ENCODE measurements at places on chromosomes 11 and 22. TPM values are rescaled to one million over a fixed set of nuclear protein-coding genes. Genes with fewer than 3 reads are reported as not detected.
A peak's percentile ranks its signal among the peaks of the same experiment; 100 is the strongest.

DNA sequence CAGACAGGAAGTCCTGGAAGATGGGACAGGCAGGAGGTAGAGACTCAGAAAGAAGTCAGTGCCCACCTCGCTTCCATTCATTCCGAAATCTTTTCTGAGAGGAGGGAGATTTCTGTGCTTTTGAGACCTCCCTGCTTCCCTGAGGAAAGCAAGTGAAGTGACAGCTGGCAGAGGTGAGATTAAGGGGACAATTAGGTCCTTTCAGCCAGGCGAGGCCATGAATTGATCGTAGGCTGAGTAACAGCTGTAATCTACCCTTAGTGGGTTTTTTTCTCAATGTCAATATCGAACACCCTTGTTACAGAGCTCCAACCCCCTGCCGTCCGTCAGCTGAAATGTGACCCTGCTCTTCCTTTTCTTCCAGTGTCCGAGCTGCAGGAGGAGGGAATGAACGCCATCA, 96.0 kb downstream of the PARVA start:
- peaks cover 54% of the 10 kb centered on the region for H3K4me1 ChIP-seq
- H3K4me3 ChIP-seq: no peak overlapping the region
- peaks cover 25% of the 10 kb centered on the region for H3K36me3 ChIP-seq
- no peaks in the 10 kb centered on the region for H3K27me3 ChIP-seq

GRCh38 chr22:19143212-19143611, 1.2 kb downstream of the ESS2 start:
- no peak overlapping the region for H3K4me3 ChIP-seq
- no peak for DNase-seq
- H3K36me3 ChIP-seq: peaks cover 47% of the 10 kb centered on the region

DNA sequence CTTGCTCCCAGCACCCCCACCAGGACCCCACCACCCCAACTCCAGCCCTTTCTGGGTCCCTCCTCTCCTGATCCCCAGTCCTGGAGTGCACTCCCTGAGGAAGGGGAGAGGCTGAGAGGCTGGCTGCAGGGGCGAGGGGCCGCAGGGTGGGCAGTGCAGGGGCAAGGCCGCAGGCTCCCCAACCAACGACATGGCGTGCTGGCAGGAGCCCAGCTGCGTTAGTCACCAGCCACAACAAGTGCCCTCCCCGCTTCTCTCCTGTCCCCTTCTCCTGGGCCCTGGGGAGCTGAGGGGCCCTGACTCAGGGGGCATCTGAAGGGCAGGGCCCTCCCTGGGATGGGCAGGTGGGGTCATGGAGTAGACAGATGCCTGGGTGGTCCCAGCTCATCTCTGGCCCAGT, 2.3 kb downstream of the CABP7 start:
- peaks cover 16% of the 10 kb centered on the region for H3K4me1 ChIP-seq
- peaks cover 16% of the 10 kb centered on the region for H3K27me3 ChIP-seq
- H3K36me3 ChIP-seq: no peaks in the 10 kb centered on the region
- H3K27ac ChIP-seq: no peak overlapping the region

DNA sequence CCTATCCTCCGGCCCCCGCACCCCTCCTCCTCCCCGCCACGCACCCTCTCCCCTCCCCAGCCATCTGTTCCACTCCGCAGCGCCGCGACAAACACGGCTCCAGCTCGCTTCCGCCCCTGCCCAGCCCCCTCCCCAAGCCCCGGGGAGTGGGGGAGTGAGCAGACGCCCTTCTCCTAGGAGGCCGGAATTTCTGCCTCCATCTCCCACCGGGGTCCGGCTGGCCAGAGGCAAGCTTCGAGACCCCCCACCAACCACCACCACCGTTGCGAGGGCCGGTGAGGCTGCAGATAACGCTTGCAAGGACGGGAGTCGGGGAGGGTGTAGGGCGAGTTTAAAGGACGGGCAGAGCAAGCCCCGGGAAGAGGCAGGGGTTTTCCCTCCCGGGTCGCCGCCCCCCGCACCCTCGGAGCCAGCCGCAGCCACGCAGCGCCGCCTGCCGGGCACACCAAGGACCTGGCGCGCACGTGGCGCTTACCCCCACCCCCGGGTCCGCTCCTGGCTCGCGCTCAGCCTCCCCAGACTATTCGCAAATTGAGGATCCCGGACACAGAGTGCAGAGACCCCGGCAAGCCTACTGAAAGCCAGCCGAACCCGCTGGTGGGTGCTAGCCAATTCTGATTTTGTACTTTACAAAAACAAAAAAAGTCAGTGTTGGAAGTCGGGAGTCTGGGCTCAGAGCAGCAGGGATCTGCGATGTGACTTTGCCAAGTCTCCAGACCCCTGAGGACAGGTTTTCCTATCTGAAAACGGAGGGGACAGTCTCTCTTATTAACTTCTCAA, 22.6 kb downstream of the RTN4RL2 start:
- peaks cover 41% of the 10 kb centered on the region for H3K4me1 ChIP-seq
- peaks cover 36% of the 10 kb centered on the region for H3K36me3 ChIP-seq
- H3K27me3 ChIP-seq: peaks cover 13% of the 10 kb centered on the region

- H3K27ac ChIP-seq: no peak overlapping the region
- peaks cover 9% of the 10 kb centered on the region for H3K4me1 ChIP-seq
- H3K27me3 ChIP-seq: peaks cover 44% of the 10 kb centered on the region
These were observed 4.7 kb upstream of the JAM3 start for GRCh38 chr11:134063991-134064747.

DNA sequence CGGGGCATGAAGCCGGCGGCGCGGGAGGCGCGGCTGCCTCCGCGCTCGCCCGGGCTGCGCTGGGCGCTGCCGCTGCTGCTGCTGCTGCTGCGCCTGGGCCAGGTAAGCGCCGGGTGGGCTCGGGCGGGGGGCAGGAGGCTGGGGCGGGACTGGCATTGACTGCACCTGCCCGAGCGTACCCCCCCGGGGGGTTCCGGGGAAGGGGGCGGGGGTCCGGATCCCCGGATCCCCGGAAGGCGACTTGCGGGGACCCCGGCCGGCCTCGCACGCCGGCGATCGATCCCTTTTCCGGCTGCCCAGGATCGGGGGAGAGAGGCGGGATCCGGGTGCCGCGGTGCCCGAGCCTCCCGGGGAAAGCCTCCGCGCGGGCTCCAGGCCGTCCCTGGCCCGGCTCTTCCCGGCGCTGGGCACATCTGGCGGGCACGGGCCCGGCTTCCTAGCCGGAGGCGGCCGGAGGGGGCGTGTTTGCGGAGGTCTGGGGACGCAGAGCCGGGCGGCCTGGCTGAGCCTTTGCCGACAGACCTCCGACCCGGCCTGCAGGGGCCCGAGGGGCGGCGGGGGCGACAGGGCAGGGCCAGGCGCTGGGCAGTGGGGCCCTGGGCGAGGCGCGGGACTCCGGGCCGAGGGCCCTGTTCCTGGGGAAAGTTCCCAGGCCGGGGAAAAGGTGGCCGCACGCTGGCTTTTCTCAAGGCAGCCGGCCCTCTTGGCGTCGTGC, 705 bp downstream of the PTPRJ start:
- no peaks in the 10 kb centered on the region for H3K36me3 ChIP-seq
- DNase-seq: peak; percentile 65
- peaks cover 57% of the 10 kb centered on the region for H3K4me1 ChIP-seq
- peak overlapping the region; percentile 90 for H3K4me3 ChIP-seq
- peak overlapping the region; percentile 88 for H3K27ac ChIP-seq

GRCh38 chr11:61777234-61778090, 14.9 kb downstream of the TMEM258 start:
- H3K36me3 ChIP-seq: peaks cover 68% of the 10 kb centered on the region
- no peaks in the 10 kb centered on the region for H3K27me3 ChIP-seq

DNA sequence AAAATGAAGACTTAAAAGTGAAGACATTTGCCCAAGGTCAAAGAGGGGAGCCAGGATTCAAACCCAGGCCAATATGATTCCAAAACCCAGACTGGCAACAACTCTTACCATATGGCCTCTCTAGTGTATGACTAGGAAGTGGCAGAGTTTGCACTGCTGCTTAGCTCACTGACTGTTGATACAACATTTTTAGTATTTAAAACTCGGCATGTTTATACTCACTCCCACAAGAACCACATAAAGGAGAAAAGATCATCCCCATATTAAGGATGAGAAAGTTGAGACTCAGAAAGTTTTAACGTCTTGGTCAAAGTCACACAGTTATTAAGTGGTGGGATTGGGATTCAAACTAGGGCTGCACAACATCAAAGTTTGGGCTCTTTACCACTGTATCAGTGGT, 81.7 kb downstream of the CCDC34 start:
- H3K4me1 ChIP-seq: peaks cover 10% of the 10 kb centered on the region
- no peak for DNase-seq
- H3K4me3 ChIP-seq: no peak overlapping the region
- H3K36me3 ChIP-seq: no peaks in the 10 kb centered on the region
- no peaks in the 10 kb centered on the region for H3K27me3 ChIP-seq
- no peak overlapping the region for H3K27ac ChIP-seq

DNA sequence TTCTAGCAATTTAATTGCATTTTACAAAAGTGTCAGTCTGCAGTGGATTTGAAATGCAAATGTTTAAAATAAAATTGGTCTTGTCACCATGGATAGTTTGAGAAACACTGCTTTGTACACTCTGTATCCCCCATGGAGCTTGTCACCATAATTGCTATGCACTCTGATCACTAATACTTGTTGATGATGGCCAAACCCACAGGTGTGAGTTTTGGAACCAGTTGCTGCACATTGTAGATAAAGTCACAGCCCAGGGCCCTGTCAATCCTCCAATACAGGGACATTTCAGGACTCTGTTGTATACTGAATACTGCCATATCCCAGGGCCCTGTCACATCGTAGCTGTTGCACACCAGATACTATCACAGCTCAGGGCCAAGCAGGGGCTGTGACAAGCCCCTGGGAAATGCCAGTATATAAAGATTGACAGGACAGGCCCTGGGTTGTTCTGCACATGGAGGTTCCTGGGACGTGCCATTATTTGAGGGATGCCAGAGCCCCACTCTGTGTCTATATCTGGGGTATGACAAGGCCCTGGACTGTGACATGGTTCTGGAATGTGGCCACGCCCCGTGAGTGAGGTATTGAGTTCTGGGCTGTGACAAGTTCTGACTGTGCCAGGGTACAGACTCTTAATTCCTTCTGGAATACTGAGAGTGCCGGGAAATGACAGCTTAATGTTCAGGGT, 27.9 kb upstream of the SMPD1 start:
- no peak overlapping the region for H3K4me3 ChIP-seq
- peak; percentile 29 for DNase-seq

DNA sequence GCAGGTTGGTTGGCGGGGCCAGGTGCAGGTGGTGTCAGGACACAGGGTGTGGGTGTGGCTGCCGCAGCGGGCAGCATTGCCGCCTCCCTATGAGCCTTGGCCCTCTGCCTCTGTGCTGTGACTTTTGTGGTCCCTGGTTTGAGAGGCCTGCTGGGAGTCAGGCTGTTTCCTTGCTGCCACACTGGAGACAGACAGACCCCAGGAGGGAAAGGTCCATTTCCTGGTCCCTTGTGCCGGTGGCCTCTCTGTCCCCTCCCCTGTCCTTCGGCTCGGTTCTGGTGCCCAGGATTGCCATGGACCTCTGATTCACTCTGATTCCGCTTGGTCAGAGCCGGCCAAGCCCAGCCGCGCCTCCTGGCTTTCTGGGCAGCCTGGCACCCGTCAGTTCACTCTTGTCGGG, 196.9 kb downstream of the TBC1D22A start:
- DNase-seq: no peak
- H3K27me3 ChIP-seq: no peaks in the 10 kb centered on the region
- no peak overlapping the region for H3K4me3 ChIP-seq
- H3K36me3 ChIP-seq: no peaks in the 10 kb centered on the region
- no peak overlapping the region for H3K27ac ChIP-seq

- no peak overlapping the region for H3K27ac ChIP-seq
- no peak for DNase-seq
- H3K4me3 ChIP-seq: no peak overlapping the region
- no peaks in the 10 kb centered on the region for H3K36me3 ChIP-seq
These were observed 53.9 kb upstream of the HEPHL1 start for GRCh38 chr11:93967258-93967657.

DNA sequence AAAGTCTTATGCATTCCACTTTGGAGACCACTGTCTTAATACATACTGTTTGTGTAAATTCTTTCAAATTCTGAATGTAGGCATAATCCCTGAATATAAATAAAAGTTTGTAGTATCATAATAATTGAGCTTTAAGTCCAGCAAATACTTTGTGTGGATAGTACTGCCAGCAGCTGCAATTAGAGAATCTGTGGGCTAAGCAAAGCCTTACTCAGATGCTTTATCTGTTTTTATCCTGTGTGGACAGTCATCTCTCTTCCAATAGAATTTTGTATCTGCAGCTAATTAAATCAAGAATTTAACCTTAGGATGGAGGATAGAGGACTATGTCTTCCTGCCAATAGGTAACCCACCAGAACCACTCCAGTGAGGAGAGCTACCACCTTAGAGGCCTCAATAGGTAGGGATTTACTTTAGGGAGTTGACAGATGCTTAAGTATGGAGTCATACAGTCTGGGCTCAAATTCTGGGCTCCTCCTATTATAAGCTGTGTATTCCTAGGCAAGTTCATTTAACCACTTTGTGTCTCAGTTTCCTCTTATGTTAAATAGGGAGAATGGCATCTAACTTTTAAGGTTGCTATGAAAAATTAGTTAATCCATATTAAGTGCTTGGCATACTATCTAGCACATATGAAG, 71.1 kb downstream of the STIM1 start:
- no peaks in the 10 kb centered on the region for H3K27me3 ChIP-seq
- no peak overlapping the region for H3K27ac ChIP-seq
- H3K4me3 ChIP-seq: no peak overlapping the region

DNA sequence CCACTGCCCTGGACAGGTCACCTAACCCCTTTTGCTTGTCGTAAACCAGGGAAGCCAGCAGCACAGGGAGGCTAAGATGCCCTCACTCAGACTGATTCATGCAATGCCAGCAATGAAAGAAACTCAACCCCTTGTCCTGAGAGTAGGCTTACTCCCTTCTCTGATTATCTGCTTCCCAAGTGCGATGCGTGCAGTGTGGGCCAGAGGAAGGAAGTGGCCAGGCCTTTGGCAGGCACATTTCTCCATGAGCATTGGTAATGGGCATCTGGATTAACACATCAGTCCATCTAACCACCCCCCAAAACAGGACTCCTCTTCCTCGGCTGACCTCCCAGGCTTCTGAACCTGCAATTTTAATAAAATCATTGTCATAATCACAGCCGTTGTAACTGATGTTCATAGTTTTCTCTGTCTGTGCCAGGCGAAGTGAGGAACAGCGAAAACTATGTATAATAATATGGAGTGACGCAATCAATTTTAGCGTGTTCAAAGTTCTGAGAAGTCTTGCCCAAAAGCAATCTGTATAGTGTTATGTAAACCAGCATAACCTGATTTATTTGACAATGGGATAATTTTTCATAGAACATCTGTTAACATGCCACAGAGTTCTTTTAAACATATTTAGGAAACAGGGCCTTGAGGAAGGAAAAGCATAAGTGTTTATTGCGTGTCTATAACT, 33.9 kb downstream of the TST start:
- H3K4me3 ChIP-seq: no peak overlapping the region
- no peak for DNase-seq
- no peaks in the 10 kb centered on the region for H3K4me1 ChIP-seq
- no peaks in the 10 kb centered on the region for H3K36me3 ChIP-seq
- H3K27me3 ChIP-seq: peaks cover 9% of the 10 kb centered on the region
- no peak overlapping the region for H3K27ac ChIP-seq

Gene HORMAD2
- not detected for total RNA-seq

Gene C22orf42
- not detected for total RNA-seq

Gene OR52A1
- not detected for total RNA-seq

Gene SF3B2
- total RNA-seq: 366 TPM

Gene HIC2
- 7.0 TPM for total RNA-seq

Gene C11orf91
- not detected for total RNA-seq

Gene AGBL2
- total RNA-seq: 0.92 TPM

Gene IGF2
- 29.2 TPM for total RNA-seq

Gene CRYBB2
- not detected for total RNA-seq
